ENCODE measurements at places on chromosomes 6 and 20.

DNA sequence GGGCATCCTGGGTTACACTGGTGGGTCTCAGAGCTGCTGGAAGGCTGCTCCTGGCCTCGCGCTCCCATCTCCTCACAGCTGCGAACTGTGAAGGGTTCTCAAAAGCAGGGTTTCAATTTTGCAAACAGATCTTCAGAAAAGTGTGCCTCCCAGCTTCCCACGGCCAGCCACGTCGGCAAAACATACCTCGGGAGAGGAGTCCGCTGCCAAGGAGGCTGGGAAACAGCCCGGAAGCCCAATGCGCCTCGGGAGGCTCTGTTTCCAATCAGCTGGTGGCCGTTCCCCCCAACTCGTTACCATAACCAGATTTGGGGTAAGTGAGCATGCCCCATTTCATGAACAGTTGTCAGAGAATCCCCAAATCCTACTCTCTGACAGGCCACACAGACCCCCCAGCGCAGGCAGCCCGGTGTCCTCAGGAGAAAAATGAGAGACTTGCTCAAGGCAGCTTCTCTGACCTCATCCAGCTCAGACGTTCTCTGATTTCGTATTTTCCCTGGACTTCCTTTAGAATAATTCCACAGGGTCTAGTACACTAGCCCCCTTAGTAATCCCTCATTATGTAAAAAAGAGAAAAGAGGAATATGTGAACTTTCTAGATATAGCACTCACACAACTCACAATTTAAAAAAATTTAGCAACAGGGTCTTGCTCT lies 98.4 kb downstream of the SNX5 start:
- no peak for DNase-seq

DNA sequence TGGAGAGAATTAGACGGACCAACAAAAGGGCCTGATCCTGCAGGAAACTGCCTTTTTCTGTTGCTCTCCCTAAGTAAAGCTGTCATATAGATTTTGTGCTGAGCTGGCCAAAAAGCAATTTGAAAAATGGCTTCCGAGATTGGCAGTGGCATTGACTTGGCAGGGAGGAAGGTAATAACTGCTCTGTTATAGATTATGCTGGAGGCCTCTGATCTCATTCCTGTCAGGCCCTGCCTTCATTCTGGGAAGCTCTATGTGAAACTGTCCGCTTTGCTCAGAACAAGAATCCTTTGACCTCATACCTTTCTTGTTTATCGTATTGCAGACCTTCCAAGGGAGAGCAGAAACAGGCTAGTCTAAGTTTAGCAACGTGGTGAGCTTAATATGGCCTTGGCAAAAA lies 234.4 kb downstream of the PHACTR1 start:
- no peak for DNase-seq

DNA sequence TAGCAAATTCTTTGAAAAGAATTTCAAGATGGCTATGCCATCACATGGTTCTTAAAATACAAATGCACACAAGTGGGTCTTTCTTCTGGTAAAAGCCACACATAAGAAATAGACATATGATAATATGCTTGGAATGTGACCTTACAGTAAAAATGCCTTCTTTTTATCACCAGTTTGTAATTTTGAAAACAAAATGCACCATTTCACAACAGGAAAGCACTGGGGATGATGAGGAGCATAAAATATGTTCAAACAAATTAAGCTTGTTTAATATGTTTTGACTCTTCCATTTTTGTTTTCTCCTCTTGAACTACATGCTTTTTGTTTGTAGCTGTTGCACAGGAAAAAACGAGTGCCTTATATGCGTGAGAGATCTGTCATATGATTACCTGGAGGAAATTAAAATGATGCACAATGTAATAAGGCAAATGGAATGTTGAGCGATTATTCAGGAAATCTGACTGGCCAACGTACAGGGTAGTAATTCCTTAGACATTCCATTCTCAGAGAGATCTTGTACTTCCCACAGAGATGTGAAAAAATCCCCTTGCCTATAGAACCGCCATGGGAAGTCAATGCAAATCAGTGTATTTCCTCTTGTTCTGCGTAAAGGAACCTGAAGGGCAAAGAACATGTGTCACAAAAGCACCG lies 911.6 kb downstream of the TFAP2A start:
- no peak for DNase-seq

DNA sequence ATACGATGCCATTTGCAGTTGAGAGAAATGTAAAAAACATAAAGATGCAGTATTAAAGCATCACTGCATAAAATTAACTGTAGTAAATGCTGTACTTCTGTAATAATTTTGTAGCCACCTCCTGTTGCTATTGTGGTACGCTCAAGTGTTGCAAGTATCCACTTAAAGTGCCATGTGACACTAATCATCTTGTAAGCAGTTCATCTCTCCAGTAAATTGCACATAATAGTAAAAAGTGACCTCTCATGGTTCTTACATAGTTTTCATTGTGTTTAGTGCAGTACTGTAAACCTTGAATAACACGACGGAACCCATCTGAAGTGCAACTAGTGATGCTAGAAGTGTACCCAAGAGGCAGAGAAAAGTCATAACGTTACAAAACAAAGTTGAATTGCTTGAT lies 190.1 kb upstream of the VGLL2 start:
- DNase-seq = no peak

- DNase-seq = no peak
Measured at GRCh38 chr20:42836339-42836738, 353.4 kb downstream of the PTPRT start.
